ENCODE measurements at places on chromosomes 12 and 14. TPM values are rescaled to one million over a fixed set of nuclear protein-coding genes. Genes with fewer than 3 reads are reported as not detected.
A peak's percentile ranks its signal among the peaks of the same experiment; 100 is the strongest.

- DNase-seq: peak; percentile 51
These were observed 7.4 kb downstream of the NKX2-1 start for GRCh38 chr14:36512585-36513003.

DNA sequence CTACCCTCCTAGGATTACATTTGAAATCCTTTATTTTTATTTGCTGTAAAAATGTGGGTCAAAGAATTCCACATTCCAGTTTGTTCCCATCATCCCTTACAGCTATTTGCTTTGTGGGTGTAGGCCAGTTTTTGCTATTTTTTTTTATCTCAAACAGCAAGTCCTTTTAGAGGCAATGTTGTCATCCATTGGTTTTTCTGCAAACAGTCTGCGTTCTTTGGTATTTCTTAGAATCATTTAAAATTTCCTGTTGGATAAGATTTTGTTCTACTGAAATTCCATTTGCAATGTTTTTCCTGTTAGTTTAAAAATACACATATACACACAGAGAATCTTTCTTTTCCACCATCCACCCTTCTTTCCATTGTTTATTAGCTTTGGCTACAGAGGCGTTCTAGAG is 53.3 kb upstream of the STK38L start:
- DNase-seq: peak; percentile 34

GRCh38 chr14:20461225-20462141 is at the start of gene PIP4P1:
TSS of gene PIP4P1 (minus strand) at chr14:20461434. CDS start at chr14:20461325, 109 bp downstream.
- peak; percentile 100 for DNase-seq

DNA sequence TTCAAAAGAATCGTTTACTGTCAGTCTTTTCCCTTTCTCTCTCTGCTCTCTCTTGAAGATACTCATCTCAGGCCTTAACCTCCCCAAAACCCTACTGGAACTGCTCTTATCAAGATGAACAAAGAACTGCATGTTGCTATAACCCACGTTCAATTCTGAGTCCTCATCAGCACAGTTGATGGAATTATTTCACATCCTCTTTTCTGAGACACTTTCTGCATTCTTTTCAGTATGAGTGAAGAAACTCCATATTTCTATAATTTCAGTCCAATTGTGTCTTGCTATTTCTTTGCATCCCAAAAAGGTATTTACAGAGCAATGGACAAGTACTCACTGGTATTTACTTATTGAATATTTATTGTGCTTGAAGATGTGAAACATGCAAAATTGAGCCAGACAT is 160.1 kb upstream of the CPNE8 start:
- no peak for DNase-seq

- no peak for DNase-seq
These were observed 15.3 kb upstream of the SNAPC1 start for GRCh38 chr14:61746881-61747280.

DNA sequence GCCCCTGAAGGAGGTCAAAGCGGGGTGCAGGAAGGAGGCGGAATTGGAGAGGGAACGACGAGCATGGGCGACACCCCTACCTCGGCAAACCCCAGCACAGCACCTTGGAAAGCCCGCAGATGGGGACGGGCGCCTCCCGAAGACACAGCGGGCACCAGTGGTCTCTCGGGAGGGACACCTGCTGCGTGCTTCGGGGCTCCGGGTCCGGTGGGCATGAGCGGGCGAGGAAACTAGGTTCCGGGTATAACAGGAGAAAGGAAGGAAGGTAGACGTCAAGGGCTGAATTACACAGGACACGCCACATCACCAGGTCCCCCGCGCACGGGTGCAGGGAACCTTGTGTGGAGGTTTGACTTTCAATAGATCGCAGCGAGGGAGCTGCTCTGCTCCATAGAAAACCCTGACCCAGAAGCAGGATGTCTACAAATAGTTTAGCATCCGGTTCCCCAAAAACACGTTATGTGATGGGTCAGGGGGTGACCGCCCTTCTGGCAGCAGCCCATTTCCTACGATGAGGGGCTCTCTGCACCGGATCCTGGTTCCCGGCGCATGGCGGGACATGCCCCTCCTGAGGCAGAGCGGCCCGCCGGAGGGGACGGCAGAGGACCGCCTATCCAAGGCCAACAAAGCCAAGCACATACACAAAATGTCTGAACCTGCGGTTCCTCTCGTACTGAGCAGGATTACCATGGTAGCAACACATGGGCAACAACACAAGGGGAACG is 196.9 kb downstream of the ALG10 start:
- no peak for DNase-seq

DNA sequence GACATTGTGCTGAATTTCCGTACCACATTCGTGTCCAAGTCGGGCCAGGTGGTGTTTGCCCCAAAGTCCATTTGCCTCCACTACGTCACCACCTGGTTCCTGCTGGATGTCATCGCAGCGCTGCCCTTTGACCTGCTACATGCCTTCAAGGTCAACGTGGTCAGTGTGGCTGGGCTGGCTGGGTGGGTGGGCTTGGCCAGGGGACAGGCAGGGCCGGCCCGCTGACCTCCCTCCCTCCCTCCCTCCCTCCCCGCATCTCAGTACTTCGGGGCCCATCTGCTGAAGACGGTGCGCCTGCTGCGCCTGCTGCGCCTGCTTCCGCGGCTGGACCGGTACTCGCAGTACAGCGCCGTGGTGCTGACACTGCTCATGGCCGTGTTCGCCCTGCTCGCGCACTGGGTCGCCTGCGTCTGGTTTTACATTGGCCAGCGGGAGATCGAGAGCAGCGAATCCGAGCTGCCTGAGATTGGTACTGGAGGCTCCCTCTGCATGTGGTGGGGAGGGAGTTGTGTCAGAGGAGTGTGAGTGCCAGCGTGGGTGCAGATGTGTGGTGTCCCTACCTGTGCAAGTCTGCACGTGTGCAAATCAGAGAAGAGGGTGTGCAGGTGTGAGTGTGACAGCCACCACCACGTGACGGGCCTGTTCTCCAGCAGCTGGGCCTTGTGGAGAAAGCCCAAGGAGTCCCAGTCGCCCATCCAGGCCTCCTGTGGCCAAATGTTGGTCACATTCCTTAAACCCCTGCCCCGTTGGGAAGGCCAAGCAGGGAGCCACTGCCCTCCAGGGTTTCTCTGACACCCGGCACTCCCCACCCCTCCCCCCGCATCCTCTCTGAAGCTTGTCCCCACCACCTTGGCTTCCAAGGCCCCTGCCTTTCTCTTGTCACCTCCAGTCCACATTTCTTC is 5.3 kb downstream of the KCNH3 start:
- no peak for DNase-seq

DNA sequence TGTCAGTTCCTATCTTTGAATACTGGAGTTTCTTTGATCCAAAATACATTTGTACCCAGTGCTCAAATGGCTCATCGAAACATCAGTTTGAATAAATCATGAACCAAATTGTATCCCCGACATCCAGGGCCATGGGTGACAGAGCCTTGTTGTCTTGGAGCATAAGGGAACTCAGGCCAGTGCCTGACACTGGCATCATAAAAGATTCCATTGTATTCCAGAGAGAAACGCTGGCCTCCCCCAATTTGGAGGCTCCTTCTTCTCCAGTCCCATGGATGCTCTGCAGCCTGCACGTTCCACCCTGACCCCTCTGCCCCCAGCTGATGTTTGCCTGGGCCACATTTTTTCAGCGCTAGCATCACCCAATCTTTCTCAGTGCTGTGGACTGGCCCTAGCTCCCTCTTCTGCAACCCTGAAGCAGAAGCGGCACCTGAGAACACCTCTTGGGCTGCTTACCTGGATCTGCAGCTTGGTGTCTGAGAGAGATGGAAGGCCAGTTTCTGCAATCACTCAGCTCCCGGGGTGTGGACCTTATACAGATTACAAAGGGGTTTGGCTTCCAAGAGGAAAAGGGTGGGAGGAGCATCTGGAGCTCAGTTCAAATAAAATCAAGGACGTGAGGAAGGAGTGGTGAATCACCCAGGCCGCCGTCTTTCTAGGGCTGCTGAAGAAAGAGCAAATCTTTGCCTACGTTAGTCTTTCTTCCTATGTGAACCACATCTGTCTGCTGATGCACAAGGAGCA is at the start of gene RNASE1:
TSS of gene RNASE1 (minus strand) at position 504 of the 744 bp plus-strand sequence. CDS start 776 bp downstream, outside the sequence.
- peak; percentile 79 for DNase-seq

GRCh38 chr14:92819011-92819597 is 25.0 kb downstream of the GOLGA5 start:
- no peak for DNase-seq

GRCh38 chr12:24709216-24709615 is 239.7 kb downstream of the BCAT1 start:
- DNase-seq: peak; percentile 20

DNA sequence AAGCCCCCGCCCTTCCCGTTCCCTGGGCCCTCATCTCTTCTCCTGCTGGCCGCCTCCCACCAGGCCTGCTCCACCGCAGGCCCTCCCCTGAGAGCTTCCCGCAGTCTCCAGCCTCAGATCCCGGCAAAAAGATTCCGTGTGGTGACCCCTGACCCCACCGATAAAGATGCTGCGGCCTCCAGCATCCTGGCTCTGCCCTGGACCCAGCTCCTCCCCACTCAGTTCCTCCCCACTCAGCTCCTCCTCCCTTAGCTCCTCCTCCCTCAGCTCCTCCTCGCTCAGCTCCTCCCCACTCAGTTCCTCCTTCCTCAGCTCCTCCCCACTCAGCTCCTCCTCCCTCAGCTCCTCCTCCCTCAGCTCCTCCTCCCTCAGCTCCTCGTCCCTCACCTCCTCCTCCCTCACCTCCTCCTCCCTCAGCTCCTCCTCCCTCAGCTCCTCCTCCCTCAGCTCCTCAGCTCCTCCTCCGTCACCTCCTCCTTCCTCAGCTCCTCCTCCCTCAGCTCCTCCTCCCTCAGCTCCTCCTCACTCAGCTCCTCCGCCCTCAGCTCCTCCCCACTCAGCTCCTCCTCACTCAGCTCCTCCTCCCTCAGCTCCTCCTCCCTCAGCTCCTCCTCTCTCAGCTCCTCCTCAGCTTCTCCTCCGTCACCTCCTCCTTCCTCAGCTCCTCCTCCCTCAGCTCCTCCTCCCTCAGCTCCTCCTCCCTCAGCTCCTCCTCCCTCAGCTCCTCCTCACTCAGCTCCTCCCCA is 17.0 kb downstream of the NOC4L start:
- no peak for DNase-seq

DNA sequence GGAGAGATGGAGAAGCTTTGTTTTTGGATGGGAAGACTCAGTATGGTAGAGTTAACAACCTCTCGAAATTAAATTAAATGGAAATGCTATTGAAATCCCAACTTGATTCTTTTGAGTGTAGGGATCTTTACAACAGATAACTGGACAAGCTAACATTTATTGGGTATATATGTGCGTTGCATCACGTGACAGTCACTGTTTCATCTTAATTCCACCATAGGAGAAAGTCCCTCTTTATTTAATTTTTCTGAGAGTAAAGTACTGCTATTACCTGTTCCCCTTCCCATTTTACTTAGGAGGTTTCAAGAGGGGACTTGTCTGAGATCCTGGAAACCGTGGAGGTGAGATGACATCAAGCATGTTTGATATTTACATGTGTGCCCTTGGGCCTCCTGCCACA is 11.1 kb upstream of the DAO start:
- DNase-seq: no peak

DNA sequence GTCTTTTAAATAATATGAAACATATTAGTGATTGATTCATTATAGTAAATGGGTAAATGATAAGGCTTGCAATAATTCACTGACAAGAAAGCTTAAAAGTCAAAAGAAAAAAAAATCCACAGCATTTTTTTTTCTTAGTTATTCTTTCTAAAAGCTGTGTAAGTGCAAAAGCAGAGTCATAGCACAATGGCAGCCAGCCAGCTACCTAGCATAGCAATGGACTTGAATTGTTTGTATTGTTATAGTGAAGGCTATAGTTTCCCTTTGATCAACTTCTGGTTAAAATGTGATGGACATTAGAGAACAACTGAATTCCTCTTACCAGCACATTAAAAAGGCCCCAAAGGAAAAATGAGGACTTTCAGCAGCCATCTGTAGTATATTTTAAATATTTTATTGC is 232.1 kb downstream of the NAV3 start:
- DNase-seq: peak; percentile 13

- DNase-seq: no peak
These were observed 9.2 kb upstream of the TIGAR start for GRCh38 chr12:4311776-4312175.

DNA sequence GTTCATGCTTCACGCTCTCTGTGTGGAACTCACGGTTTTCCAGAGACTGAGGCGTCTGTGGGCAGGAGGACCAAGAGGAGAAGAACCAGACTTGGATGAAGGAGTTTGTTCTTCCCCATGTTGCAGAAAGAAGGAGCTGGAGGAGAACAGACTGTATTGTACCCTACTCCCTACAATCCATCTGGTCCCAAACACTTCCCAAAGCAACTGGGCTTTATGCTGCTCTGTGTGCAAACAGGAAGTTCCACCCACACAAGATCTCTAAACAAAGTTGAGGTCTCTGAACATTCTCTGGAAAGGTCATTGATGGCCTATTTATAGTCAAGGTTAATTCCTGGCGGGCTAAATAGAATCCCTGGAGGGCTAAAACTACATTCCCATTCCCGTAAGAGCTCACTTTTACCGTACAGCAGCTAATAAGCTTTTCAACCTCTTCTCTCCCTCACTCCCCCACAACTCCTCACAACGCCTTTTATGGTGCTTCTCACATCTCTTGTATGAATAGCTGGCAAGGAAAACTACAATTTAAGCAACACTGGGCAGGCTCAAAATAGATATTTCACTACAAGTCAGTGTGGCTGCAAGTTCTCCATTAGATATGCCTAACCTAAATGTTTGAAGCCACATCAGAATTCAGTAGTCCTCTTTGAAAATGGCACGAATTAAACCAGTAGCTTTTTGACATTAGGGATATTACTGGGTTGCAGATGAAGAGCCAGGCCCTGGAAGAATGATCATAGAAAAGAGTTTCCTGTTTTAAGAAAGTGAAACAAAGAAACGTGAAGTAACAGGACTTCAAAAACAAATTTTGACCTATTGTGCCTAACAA is at the start of gene A2M:
TSS of gene A2M (minus strand) at position 189 of the 829 bp plus-strand sequence. CDS start at position 119, 70 bp downstream.
- no peak for DNase-seq

DNA sequence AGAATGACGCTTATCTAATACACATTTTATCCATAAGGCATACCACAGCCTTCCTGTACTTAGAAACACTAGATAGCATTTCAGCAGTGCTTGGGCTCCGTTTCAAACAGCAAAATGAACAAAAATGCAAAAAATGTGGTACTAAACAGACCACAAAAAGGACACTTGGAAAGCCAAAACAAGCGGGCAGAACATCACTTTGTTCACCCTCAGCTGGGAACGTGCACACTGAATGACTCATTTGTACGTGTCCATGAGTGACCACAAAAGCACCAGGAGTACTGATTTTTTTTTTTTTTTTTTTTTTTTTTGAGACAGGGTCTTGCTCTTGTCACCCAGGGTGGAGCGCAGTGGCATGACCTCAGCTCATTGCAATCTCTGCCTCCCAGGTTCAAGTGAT is 8.9 kb upstream of the FOXN3 start:
- peak; percentile 96 for DNase-seq

DNA sequence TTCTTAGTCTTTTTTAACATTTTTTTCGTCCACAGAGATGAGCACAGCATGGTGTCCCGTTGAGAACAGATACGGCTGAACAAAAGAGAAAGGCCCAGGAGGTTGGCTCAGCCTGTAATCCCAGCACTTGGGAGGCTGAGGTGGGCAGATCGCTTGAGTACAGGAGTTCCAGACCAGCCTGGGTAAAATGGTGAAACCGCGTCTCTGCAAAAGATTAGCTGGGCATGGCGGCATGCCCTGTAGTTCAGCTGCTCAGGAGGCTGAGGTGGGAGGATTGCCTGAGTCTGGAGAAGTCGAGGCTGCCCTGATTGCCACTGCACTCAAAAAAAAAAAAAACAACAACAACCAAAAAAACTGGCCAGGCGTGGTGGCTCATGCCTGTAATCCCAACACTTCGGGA is 5.9 kb upstream of the EP400 start:
- no peak for DNase-seq

CLEC4D gene
- not detected for total RNA-seq
